Aorta (tissue), 5 donors: ENCODE measurements at places on chromosomes 12 and 14. TPM values are rescaled to one million over a fixed set of nuclear protein-coding genes. Genes with fewer than 3 reads are reported as not detected.

GRCh38 chr12:105948331-105948730 lies 190.4 kb downstream of the NUAK1 start:
- DNase-seq = no peak

- no peak for DNase-seq
Observed at GRCh38 chr14:31564194-31564593, 3.0 kb downstream of the NUBPL start.

GRCh38 chr14:23365732-23366425 lies 907 bp upstream of the EFS start:
- DNase-seq = no peak

- DNase-seq = peak; percentile 73
Observed at GRCh38 chr12:57477710-57478681, 1.7 kb downstream of the ARHGAP9 start.

GRCh38 chr14:21073921-21074320 lies 3.8 kb downstream of the ARHGEF40 start:
- no peak for DNase-seq

Gene PRICKLE1
- 19.3 TPM for total RNA-seq

Gene VTI1B
- 94.0 TPM for total RNA-seq

DNA sequence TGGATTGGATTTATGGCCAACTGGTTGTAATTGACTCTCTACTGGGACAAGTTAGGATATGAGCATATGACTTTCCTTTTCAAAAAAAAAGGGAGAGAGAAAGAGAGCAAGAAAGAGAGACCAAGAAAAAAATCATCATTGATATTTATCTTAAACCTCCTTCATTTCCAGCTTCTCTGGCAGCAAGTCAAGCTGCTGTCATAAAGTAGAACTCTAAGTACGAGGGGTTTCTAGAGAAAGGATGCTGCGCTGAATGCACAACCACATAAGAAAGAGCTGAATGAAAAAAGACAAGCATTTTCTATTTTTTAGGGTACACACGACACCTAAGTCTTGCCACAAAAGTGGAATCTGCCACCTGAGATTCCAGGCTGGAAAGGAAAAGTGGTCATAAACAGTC lies 182.6 kb downstream of the SLC25A21 start:
- no peak for DNase-seq

DNA sequence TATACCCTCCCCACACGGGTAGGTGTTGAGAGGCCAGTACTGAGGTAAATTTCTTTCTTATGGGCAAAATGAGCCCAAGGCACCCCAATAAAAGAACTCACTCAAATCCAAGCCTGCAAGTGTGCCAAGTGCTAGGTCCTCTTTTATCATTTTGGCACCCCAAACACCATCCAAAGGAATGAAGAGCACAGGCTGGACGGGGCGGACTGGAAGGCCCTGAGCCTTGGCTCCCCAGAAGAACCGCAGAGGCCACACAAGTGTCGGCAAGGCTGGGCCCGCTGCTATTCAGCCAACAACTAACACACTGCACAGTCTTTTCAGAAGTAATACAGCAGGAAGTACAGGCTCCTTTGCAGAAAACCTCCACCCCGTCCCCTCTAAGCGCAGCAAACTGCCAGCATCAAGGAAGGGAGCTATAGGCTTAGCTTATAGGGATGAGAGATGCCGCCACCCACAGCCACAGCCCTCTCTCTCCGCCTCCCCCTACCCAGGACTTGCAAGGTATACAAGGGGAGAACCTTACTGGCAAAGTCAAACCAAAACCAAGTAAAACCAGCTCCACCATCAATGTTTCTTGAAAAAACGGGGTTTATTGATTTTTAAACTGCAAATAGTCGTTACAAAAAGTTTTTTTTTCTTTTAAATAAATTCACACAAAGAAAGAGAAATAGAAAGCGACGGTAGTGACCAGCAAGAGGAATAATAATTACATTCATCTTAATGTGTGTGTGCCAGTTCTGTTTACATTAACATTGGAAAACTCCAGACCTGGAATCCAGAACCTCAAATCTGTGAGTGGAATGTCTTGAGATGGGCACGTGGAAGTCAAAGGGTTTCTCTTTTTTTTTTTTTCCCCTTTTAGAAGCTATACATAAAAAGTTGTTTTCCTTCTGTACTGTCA lies 5.5 kb downstream of the ZFP36L1 start:
- DNase-seq = peak; percentile 80

Gene KLHL42
- 57.3 TPM for total RNA-seq
